ENCODE measurements at places on chromosomes 5 and 9.

GRCh38 chr5:150412319-150413175 lies at the start of gene CD74:
Gene CD74, minus strand, starts transcription at chr5:150412910. Its CDS starts 161 bp downstream, at chr5:150412749.
- no peak for DNase-seq

GRCh38 chr5:143245929-143246561 lies 157.4 kb downstream of the NR3C1 start:
- no peak for DNase-seq

DNA sequence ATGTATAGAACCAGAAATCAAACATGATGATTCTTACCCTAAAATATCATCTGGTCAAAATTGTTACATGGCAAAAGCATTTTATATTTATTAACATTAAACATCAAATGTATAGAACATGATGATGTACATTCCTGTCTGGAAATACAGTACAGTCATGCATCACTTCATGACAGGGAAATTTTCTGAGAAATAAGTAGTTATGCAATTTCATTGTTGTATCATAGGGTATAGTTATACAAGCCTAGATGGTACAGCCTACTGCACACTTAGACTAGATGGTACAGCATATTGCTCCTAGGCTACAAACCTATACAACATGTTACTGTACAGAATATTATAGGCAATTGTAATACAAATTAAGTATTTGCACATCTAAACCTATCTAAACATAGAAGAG lies 64.6 kb upstream of the VCAN start:
- no peak for DNase-seq

GRCh38 chr9:129312251-129313122 lies 134.4 kb upstream of the IER5L start:
- no peak for DNase-seq

- no peak for DNase-seq
Measured at GRCh38 chr5:6804766-6805501, 91.7 kb downstream of the TENT4A start.

- no peak for DNase-seq
Measured at GRCh38 chr5:76579166-76579937, 43.9 kb downstream of the F2RL2 start.

DNA sequence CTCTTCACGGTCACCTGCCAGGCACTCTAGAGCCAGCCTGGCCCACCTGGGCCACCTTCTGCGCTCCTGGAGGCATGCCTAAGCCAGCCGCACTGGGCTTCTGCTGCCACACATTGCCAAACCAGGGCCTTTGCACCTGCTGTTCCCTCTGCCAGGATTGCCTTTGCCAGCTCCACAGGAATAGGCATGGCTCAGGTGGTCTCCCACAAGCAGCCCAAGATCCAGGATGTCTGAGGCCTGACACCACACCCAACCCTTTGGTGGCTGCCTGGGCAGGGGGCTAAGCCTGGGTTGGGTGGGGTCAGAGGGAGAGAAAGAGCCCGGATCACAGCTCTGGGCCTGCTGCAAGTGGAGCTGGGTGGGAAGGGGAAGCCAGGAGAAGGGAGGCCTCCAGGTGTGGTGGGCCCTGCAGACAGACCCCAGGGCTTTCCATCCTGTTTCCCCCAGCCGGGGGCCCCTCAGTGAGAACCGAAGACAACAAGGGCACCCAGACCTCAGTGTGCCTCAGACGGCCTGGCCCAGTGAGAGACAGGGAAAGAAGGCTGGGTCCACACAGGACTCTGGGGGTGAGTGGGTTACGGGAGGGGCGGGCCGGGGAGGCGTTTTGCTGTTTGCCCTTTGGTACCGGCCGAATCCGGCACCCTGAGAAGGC lies 672 bp upstream of the SUSD3 start:
- DNase-seq = no peak

- DNase-seq = no peak
Measured at GRCh38 chr5:134380346-134380745, 9.0 kb downstream of the UBE2B start.

GRCh38 chr5:157115012-157115411 lies 6.2 kb upstream of the HAVCR2 start:
- DNase-seq = no peak

GRCh38 chr5:170545811-170546210 lies 42.0 kb downstream of the KCNIP1 start:
- DNase-seq = no peak

DNA sequence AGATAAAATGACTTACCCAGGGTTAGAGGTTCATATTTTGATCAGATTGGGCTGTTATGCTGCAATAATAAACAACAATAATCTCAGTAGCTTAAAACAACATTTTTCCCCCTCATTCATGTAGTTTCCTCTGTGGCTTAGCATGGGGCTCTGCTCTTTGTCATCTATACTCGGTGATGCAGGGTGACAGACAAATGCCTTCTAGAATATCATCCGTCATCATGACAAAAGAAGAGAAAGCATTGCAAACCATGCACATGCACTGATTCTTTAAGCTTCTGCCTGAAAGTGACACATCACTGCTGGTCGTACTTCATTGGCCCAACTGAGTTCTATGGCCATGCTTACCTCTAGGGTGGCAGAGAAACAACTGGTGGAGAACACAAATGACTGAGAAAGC lies 58.8 kb upstream of the MAMDC2 start:
- DNase-seq = no peak

DNA sequence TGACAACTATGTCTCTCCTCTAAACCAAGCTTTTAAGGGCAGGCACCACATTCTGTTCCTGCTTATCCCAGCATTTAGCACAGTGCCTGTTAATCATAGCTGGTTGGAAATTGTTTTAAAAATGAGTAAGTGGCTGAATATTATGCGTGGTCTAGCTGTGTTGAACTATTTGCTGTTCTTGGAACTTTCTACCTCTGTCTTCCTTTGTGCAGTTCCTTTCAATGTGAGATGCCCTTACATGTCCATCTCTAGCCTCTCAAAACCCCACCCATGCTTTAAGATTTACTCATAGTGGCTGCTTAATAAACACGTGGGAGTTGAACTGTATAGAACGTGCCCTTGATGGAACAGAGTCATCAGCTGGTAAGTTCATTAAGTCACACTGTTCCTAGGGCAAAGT lies 34.5 kb downstream of the C9orf57 start:
- DNase-seq = no peak

DNA sequence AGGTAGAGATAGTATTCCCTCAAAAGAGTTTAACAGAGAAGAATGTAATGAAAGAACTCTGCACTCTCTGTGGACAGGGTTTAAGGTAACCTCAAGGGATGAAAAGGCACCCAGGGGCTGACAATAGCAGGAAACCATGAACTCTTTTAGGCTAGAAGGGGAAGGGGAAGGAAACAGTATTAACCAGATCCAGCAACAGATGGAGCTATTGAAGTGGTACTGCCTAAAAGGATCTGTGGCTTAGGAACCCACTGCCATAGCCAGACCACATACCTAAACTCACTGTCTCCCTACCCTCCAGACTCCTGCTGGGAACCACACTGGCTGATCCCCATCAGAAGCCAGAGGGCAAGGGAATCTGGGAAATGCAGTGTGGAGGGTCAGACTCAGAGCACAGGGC lies 35.5 kb downstream of the PLGRKT start:
- no peak for DNase-seq

DNA sequence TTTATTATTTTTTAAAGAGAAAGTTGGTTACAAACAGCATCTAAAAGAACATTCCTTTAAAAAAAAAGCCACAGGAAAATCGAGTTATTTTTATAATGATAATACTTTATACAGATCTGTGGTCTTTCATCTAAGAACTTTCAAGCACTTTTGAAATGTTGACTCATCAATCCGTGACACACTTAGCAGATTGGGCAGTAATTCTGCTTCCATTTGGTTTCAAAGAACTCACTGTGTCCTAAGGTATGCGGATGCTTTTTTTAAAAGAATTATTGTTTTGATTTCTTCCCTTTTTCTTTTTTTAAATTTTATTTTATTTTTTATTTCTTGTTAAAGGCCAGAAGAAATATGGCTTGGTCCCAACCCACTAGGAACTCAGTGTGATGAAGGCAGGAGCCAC lies 147.8 kb downstream of the AOPEP start:
- no peak for DNase-seq

DNA sequence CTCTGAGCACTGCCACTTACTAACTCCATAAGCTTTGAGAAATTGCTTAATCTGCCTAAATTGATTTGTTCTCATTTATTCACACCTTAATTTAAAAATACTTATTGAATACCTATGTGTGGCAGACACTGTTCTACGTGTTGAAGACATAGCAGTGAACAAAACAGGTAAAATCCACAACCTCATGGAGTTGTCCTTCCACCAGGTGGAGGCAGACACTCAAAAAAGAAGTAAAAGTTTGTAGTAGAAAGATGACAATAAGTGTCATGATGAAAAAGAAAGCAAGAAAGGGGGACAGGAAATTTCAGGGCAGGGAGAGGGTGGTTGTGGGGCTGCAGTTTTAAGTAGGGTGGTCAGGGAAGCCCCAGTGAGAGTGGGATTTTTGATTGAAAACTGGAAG lies 94.9 kb downstream of the SREK1 start:
- DNase-seq = no peak

DNA sequence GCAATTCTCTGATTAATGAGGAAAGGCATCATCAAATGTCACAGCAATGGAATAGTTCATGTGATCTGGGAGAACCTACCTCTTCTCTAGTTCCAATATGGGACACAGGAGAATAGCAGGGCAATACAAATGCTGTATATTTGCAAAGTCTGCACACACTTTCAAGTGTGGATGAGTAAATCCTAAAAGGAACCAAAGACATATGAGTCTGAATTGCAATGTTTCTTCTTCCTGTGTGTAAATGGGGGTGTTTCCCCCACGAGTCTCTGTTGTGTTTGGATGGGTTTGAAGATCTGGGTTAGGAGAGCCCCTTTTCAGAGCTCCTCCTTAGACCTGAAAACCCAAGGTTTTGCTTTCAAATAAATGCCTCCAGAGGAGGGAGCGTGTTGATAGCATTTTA lies 26.9 kb downstream of the SLC46A2 start:
- DNase-seq = no peak

DNA sequence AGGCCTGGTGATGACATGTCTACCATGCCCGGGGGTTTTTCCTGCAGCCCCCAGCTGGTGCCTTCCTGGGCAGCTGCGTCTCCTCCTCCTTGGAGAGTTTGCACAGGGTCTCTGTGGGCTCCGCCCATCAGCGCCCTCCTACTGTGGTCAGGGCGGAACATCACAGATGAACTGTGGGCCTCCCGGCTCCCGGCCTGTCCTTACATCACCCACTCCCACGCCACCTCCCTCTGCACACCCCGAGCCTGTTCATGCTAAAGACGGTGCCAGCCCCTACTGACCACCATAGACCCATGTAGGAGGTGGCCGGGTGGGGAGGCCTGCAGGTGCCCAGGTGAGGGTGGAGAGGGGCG lies 12.6 kb downstream of the GPSM1 start:
- no peak for DNase-seq

DNA sequence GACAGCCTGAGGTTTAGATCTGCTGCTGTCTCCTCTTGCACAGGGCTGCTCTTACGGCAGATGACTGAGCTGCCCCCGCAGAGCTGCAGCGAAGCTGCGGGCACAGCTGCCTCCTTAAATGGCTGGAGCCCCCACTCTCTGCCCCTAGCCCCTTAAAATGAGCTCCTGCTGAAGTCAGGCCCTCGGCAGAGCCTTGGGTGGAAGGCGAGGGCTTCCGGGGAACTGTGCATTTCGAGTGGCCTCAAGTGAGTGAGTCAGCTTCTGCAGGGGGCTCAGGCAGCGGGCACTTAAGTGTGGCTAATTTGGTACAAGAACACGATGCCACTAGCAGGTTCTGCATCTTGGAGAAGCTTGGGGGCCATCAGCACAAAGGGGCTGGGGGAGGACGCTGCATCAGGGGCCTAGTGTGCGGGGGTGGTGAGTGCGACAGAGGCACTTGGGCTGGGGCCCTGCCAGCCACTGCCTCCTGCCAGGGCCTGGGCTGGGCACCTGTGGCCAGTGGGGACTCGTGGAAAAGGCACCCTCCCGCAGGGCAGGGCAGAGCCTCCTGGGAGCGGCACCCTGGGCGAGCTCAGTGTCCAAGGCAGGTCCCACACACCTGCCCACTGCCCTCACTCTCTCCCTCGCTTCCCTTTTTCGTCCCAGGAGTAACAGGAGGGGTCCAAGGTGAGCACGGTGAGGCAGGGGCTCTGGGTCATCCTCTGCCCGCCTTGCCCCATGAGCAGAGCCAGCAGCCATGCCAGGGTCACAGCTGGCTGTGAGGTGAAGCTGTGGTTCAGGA lies 28.8 kb upstream of the RNU6ATAC start:
- DNase-seq = no peak

GRCh38 chr9:405341-405740 lies 190.7 kb downstream of the DOCK8 start:
- no peak for DNase-seq

GRCh38 chr9:94679587-94679986 lies 40.3 kb upstream of the FBP1 start:
- DNase-seq = no peak

DNA sequence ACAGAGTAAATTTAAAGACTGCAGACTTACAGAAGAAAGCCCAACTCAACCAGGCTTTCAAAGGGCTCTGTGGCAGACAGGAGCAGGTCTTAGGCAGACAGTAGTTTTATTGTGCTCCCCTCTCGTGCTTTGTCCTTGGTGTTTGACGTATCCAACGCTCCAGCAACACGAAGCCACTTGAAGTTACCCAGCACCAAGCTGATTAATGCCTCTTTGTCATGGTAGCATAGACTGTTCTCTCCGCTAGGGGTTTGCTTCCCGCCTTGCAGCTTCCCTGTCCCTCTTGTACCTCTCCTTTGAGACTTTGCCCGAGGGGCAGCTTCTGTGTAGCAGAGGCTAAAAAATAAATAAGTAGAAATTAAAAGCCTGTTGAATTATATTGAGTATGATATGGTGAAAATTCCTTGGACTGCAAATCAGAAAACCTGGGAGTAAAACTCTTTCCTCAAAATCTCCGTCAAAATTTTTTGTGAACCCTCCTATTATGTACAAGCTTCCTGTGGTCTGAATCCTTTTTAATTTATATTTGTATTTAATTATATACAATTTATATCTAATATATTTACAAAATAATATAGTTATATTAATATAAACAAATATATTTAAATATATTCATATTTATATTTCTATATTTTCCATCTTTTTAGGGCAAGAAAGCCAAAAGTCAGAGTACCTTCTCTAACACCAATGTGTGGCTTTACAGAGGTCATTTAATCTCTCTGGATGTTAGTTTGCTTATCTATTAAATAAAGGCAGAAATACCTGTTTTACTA lies 405.4 kb downstream of the DMAC1 start:
- DNase-seq = no peak

DNA sequence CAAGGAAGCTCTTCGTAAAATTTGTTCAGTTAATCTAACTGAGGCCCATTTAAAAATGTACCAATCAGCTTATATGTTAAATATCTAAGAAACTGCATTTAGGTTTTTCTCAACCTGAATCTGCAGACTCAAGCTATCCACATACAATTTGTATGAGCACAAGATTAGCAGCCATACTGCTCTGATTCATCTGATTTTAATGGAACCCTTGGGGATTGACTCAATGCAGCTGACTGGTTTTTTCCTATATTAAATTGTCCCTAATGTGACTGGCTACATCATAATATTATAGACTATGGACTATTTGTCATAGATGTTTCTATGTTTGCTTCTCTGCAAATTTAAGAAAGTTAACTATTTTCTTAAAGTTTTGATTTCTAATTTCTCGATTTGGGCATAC lies 451.0 kb upstream of the TUSC1 start:
- no peak for DNase-seq

GRCh38 chr5:170463426-170463825 lies 40.4 kb upstream of the KCNIP1 start:
- DNase-seq = no peak
